ENCODE measurements at places on chromosomes 5 and 9.

DNA sequence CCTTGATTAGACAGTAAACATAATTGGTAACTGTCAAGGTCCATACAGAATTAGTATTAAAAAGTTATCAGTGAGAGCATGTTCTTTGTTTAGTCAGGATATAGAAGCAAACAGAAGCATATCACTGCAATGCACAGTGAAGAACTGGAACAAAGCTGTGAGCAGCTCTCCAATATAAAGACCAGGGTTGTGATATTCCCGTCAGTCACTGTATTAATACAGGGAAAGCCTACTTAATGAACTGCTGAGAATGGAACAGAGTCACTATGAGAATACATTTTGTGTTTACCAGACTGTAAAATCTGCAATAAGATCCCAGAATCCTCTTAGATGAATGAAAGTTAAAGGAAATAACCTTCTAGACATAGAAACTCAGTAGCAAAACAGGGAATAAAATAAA, 58.2 kb downstream of the EFNA5 start:
- DNase-seq = no peak

DNA sequence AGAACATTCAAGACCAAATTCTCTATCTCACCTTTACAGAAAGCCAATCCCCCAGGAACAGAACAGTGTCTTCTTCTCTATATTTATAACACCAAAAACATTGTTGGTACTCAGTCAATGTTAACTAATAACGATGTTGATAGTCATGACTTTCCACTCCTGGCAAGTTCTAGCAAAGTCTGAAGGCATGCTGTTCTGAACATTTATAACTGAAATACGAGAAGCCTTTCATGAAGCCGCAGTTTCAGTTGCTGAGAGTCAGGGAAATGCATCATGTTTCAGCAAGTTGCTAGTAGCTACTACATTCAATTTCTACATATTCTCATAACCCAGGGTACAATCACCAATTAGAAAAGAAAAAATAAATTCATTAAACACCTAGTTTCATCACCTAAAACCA, 301.4 kb downstream of the PDE4D start:
- no peak for DNase-seq

- DNase-seq = no peak
These were observed 412.6 kb downstream of the DMRT2 start for GRCh38 chr9:1462626-1463308.

- no peak for DNase-seq
These were observed 490.2 kb downstream of the EBF1 start for GRCh38 chr5:158609333-158610050.

- no peak for DNase-seq
These were observed 136.3 kb downstream of the ASTN2 start for GRCh38 chr9:117278471-117279035.

DNA sequence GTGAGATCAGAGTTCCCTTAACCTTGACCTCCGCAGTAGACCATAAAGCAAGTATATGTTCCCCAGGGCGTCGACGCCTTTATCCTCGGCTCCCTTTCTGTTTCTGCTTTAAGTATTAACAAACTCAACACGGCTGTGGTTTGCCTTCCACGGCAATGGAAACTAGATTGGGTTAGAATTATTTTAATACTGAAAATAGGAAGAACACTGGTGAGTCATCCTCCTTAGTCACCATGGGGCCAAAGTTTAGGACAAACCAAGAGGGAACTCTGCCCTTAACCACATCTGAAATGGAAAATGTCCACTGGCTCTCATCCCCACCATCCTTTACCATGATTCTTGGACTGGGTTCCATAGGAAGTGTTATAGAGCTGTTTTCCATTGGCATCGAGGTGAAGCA, 386.1 kb downstream of the ACTL7B start:
- DNase-seq = no peak

DNA sequence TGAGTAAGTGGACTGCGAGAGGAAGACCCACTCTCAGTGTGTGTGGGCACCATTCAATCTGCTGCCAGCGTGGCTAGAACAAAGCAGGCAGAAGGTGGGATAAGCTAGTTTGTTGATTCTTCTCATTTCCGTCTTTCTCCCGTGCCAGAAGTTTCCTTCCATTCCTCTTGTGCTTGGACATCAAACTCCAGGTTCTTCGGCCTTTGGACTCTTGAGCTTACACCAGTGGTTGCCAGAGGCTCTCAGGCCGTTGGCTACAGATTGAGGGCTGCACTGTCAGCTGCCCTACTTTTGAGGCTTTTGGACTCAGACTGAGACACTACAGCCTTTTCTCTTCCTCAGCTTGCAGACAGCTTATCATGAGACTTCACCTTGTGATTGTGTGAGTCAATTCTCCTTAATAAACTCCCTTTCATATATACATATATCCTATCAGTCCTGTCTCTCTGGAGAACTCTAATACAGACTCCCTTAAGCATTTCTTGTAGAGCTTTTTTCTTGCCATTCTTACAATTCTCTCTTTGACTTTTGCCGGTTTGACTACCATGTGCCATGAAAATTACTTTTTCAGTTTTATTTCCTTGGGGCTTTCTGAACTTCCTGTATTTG, 494.9 kb downstream of the PRR16 start:
- no peak for DNase-seq

DNA sequence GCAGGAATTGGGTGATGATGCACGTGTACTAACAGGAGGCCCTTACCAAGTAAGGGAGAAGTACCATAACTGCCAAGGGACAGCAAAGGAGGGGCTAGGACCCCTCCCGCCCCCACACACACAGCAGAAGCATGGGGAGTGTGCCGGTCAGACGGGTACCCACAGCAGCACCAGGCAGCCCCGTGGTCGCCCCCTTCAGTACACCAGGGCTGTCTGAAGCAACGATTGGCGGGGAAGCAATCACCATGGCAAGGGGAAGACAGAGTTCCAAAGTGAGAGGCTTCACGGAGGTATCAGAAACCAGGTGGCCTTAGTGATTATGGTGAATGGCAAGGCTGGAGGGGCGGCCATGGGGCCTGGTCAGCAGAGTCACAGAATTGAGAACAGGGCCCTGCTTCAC, 72.2 kb downstream of the CAMSAP1 start:
- DNase-seq = no peak

DNA sequence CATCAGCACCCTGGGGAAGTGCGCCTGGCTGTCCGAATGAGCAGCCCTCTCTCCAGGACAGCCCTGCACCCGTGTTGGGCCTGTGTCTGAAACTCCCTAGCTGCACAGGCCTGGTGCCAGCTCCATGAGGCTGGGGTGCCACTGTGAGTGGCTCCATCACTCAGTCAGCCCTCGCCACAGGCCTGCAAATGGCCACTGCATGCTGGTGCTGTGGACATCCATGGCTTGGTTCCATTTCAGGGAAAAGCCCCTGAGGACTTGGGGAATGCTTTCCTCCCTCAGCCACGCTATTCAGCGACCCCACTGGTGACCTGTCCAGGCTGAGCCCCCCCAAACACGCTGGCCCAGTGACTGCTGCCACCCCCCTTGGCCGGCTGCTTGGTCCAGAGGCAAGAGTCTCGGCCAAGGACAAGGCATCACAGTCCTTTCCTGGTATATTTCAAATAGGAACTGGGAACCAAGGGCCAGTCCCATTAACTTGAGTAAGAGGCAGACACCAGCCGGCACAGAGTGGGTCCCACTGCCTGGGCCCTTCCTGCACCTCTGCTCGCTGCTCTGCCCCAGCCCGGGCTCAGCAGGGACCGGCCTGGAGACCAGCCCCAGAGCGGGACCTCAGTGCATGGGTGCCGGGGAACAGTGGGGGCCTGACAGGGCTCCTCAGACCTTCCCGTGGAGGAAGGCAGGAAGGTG, 181.3 kb downstream of the AUH start:
- DNase-seq = no peak

DNA sequence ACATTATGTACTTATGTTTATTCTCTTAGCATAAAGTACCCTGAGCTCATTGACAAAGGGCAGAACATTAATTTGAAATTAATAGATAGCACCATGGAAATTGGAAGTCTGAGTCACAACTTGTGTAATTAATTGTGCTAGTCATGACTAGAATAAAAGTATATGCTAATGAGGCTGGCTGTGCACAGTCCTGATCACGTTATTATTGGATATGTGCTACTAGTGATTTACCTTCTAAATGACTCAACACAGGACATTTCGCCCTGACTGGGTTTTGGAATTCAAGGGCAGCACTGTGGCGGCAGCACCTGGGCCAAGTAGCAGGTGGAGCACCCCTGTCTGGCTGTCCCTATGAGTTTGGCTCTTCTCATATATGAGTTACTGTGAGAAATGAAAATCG, 341.8 kb downstream of the ICE1 start:
- no peak for DNase-seq

DNA sequence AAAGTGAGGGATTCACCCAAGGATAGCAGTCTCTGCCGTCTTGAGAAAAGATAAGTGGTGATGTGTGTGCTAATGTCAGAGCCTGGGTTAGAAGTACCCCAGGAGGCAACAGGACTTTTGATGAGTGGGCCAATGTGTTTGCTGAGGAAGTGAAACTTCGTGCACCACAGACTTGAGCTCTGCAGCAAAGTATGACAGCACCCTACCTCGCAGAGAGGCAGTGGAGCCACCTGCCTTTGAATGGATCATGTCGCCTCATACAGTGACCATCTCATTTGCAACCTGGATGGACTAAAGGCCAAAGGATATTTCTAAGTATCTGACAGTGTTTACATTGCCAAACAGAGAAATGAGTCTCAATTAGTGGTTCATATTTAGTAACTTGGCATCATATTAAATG, 593.9 kb upstream of the GRAMD2B start:
- no peak for DNase-seq

- DNase-seq = no peak
These were observed 623 bp upstream of the TRIM36 start for GRCh38 chr5:115170134-115170928.

DNA sequence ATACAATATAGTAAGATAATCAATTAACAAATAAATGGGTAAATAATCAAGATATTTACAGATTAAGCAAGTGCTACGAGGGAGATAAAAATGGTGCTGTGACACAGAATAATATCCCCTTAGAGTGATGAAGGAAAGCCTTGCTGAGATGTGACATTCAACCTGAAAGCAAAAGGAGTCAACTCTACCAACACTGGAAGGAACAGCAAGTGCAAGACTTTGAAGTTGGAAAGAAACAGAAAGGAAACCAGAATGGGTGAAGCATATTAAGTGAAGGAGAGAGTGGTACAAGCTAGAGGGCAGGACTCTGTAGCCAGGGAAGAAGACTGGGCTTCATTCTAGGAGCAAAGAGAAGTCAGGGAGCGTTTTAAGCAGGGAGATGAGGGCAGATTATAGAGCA, 12.2 kb upstream of the MEGF9 start:
- DNase-seq = no peak

- no peak for DNase-seq
These were observed 387.4 kb downstream of the CETN3 start for GRCh38 chr5:90022002-90022710.

DNA sequence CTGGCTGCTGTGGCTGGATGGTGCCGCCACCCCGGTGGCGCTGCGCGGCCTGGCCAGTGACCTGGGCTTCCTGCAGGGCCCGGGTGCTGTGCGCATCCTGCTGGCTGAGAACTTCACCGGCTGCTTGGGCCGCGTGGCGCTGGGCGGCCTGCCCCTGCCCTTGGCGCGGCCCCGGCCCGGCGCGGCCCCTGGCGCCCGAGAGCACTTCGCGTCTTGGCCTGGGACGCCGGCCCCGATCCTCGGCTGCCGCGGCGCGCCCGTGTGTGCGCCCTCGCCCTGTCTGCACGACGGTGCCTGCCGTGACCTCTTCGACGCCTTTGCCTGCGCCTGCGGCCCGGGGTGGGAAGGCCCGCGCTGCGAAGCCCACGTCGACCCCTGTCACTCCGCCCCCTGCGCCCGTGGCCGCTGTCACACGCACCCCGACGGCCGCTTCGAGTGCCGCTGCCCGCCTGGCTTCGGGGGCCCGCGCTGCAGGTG, 17.5 kb downstream of the CRB2 start:
- DNase-seq = no peak

DNA sequence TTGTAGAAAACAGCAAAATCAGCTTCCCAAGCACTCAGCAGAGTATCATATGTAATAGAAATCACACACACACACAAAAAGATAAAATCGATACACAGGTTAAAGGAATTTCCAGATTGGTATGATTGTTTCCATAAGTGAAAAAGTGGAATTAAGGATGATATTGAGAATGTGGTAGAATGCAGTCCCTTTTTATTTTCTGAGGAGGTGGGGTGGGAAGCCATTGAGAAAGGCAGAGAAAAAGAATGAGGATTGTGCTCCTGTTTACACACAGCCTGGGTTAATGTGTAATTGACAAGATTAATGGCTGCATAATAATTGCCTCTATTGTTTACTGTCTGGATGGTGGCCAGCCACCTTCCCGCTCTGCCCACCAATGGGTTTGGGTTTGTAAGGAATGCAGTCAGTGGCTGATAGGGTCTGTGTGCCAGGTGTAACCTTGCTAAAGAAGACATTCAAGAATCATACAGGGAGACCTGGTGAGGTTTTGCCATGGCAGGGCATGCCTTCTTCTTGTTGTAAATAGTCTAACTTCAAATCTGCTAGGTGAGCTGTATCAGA, 177.2 kb upstream of the MAP3K1 start:
- DNase-seq = no peak

- no peak for DNase-seq
These were observed 15.7 kb upstream of the AGXT2 start for GRCh38 chr5:35063414-35063813.

GRCh38 chr9:115373000-115373709, 255.2 kb upstream of the TNC start:
- DNase-seq = no peak

DNA sequence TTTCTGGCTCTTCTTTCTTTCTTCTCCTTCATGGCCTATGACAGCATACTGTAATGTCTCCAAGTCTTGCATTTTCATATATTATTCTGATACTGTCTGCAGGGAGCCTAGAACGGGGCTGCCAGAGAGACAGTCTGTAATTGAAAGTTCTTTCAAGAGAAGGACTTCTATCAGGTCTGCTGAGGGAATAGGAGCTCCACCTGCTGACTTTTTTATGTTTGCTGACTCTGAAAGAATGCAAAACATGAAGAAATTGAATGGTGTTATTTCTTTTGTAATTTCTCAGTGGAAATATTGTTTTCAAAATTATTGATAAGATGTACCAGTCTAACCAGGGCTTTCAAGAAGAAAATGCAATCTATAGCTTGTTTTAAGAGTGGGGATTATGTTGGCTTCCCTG, 121.9 kb upstream of the RFX3 start:
- no peak for DNase-seq

- DNase-seq = peak; percentile 94
These were observed 10.3 kb upstream of the CD180 start for GRCh38 chr5:67206929-67207328.

DNA sequence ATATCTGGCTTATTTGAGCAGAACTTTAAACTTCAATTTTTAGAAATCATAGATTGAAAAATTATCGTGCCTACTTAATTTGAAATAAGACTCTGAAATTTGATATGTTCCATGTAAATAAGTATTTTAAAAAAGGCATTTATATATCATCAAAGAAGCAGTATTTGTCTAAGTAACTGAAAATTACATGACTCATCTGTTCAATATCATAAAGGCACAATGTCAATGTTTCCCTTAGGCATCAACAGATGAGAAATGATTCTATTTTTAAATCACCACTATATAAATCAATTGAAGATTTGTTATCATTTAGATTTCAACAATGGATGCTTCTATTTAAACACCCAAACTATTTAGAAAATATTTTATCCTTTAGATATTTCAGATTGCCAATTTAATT, 142.9 kb upstream of the POU5F2 start:
- DNase-seq = no peak
